ENCODE measurements at places on chromosomes 13 and 19. TPM values are rescaled to one million over a fixed set of nuclear protein-coding genes. Genes with fewer than 3 reads are reported as not detected.

The SLC5A5 gene
- 0.59 TPM for total RNA-seq

The TUBA3C gene
- not detected for total RNA-seq

The C19orf33 gene
- 135 TPM for total RNA-seq

The MEF2B gene
- 7.9 TPM for total RNA-seq

The LRRC25 gene
- total RNA-seq: 0.12 TPM

The ZNF181 gene
- total RNA-seq: 4.0 TPM

The IGFL2 gene
- total RNA-seq: not detected

The JUNB gene
- 194 TPM for total RNA-seq

The HSPB6 gene
- 0.93 TPM for total RNA-seq

The ZNF665 gene
- 0.44 TPM for total RNA-seq

The KIR2DL3 gene
- not detected for total RNA-seq

The PROZ gene
- not detected for total RNA-seq

The OR7C1 gene
- total RNA-seq: not detected

The CADM4 gene
- total RNA-seq: 28.7 TPM

The B3GNT3 gene
- 22.2 TPM for total RNA-seq

The SPACA4 gene
- total RNA-seq: not detected

The ZNF653 gene
- total RNA-seq: 16.1 TPM

The WTIP gene
- 8.4 TPM for total RNA-seq

The TMED1 gene
- total RNA-seq: 26.3 TPM

The REEP6 gene
- total RNA-seq: 53.9 TPM

Measured in HCT116 (cell line).